ENCODE measurements at places on chromosomes 6 and 20.

DNA sequence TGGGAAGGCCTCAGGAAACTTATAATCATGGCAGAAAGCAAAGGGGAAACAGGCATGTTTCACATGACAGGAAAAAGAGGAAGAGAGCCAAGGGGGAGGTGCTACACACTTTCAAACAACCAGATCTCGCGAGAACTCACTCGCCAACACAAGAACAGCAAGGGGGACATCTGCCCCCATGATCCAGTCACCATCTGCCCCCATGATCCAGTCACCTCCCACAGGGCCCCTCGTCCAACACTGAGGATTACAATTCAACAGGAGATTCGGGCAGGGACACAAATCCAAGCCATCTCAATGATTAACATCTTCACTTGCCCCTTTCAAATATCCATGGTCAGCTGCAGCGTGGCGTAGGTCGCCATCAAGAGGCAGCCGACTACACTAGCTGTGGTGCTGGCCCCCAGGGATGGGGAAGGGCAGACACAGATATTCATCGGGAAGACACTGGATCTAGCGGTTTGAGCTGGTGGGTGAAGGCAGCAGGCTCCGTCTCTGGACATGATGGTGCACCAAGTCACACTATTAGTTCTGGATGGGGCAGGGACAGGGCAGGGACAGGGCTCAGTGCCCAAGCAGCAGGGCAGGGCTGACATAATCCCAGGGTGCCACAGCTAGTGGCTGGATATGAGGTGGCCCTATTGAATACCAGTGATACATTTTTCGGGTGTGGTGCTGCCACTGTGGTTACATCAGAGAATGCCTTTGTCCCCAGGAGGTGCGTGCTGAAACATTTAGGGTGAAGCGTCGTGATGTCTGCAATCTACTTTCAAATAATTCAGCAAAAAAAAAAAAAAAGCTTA, 31.6 kb downstream of the TUBB2B start:
- DNase-seq = no peak

- DNase-seq = no peak
These were observed 620.5 kb upstream of the CITED2 start for GRCh38 chr6:139994998-139995397.

DNA sequence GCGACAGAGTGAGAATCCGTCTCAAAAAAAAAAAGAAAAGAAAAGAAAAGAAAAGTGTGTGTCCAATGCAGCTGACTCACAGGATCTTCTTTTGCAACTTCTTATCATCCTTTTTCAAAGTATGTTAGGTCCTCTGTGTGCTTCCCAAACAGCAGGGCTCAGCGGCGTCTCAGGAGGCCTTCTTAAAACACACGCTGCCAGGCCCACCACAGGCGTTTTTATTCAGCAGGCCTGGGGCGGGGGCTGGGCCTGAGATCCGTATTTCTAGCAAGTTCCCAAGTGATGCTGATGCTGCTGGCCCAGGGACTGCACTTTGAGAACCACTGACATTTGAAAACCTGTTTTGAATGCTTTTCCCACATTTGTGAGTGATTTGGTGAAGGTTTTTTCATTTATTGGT, 57.1 kb downstream of the PSMG4 start:
- DNase-seq = no peak

- DNase-seq = no peak
These were observed 57.8 kb upstream of the RREB1 start for GRCh38 chr6:7050004-7050403.

DNA sequence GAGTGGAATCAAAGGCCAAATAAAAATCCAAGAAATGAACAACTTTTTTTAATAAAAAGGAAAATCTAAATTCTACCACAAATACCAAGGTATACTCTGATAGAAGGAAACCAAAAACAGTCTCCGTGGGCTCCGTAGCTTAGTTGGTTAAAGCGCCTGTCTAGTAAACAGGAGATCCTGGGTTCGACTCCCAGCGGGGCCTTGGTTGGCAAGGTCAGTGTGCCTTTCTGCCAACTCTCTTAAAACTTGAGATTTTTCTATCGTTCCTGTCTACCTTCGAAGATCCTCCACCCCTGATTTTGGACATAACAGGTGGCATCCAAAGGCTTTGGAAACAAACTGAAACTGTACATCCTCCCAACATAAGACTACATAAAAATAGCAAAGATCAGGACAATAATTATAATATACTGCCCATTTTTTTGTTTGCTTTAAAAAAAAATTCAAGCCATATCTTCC, 197.9 kb downstream of the TRIM27 start:
- DNase-seq = no peak

- no peak for DNase-seq
These were observed 10.6 kb upstream of the SAMD3 start for GRCh38 chr6:130233330-130233729.

DNA sequence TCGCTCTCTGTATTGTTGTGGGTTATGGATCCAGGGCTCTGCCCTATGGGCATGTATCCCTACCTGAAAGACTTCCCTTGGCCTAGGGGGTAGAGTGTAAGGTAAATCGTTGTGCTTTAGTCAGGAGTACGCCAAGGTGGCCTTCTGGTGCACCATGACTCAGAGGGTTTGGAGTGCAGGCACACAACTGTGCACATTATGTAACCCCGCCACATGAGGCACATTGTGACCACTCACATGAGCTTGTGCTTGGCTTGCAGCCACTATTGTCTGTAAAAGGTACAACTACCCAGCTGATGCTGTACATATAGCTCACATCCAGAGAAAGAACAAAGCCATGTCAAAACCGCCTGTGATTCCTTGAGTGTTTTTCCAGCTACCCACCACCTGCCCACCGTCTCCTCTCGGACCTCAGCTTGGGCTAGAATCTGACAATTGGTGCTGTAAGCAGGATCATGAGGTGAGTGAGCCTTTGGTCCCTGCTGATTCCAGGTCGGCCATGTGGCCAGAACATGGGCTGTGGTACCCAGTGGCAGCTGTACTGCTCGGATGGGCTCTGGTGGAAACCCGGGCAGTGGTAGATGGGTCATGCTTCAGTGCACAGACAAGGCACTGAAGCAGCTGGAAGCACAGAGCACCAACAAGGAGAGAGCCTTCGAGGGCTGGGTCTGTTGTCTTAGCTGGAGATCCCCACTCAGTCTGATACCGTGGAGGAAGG, 33.8 kb downstream of the HDDC2 start:
- no peak for DNase-seq

DNA sequence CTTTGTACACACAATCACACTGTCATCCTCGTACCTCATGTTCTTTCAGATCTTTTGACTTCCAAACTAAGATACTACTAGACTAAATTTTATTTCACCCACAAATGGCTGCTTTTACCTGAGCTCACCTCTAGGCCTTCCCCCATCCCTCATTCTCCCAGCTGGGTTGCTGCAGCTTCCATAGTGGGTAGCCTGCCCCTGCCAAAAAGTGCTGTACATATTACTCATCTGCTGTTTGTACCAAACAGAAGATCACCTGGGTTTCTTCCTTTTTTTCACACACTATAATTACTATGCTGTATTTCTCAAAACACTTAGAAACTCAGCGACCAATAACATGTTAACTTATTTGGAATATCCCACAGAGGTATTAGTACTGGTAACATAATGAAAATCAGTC, 267.6 kb upstream of the PRDM1 start:
- DNase-seq = no peak

- no peak for DNase-seq
These were observed 18.3 kb downstream of the HMGN4 start for GRCh38 chr6:26556263-26557070.

- no peak for DNase-seq
These were observed 42.9 kb downstream of the PKIB start for GRCh38 chr6:122653094-122653493.

All from thoracic aorta (tissue), 2 donors.